NAMALWA (cell line): ENCODE measurements at places on chromosomes 5 and 9.

- no peak for DNase-seq
These were observed 68.5 kb upstream of the MYO10 start for GRCh38 chr5:17004441-17005106.

GRCh38 chr9:112049811-112050516 is 125.1 kb downstream of the SUSD1 start:
- DNase-seq = no peak

- no peak for DNase-seq
These were observed 22.1 kb downstream of the ELP1 start for GRCh38 chr9:108911820-108912219.

GRCh38 chr5:55154873-55155272 is 5.1 kb upstream of the GPX8 start:
- no peak for DNase-seq

DNA sequence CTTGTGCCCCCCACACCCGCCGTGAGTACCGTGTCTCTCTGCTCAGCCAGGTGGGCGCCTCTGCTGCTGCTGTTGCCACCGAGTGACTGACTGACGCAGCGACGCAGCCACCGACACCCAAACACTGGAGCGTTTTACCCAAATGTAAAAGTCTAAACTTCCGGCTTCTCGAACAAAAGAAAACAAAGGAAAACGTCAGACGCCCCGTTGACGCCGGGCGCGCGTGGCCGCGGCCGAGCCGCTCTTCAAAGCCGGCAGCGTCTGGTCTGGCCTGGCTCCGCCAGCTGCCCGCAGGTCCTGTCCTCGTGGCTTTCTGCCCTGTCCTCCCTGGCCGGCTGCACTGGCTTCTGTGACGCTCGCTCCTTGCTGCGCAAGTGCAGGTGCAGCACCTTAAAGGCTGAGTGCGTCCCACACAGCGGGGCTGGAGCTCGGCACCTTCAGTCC is 41.4 kb upstream of the CLPTM1L start:
- peak; percentile 81 for DNase-seq

DNA sequence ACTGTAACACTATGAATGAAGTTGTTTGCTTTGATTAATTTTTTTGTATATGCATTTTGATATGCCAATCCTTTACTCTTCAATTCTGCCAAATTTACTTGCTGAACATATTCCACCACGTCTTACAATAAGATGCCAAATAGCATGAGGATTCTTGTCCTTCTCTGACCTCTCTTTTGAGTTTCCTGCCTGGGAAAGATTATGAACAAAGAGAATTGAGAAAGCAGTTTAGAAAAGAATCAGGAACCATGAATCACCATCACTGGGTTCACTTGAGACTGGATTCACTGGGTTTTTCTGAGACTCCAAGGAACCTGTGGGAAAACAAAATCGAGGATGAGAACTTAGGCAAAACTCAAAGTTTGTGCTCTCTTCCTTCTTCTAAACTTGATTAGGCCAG is 256.5 kb downstream of the CETN3 start:
- DNase-seq = no peak

GRCh38 chr9:78207319-78207718 is 28.6 kb upstream of the CEP78 start:
- DNase-seq = no peak

DNA sequence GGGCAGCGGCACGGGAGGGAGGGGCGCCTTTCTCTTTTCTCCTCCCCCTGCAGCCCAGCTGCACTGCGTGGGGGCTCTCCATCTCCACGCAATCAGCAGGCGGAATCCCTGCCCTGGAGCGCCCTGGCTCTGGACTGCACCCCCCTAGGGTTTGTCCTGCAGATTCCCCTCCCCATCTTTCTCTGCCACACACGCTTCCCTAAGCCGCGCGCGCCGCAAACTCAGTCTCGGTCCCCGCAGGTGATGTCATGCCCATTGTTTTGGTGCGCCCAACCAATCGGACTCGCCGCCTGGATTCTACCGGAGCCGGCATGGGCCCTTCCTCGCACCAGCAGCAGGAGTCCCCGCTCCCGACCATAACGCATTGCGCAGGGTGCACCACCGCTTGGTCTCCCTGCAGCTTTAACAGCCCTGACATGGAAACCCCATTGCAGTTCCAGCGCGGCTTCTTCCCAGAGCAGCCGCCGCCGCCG is at the start of gene KCNN2:
Gene KCNN2, plus strand, starts transcription at position 347 of the 473 bp plus-strand sequence. Its CDS starts 70 bp downstream, at position 417.
- no peak for DNase-seq

DNA sequence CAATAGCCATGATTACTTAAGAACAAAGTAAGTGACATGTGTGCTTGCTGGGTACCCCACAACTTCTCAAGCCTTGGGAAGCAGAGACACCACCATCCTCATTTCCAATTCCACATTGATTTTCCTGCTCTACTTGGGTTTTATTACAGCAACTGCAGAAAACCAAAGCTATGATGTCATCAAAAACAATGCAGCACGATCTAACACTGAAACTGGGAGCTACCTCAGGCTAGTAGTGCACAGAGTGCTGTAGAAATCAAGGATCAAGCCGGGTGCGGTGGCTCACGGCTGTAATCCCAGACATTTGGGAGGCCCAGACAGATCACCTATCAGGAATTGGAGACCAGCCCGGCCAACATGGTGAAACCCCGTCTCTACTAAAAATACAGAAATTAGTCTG is 174.4 kb upstream of the MSX2 start:
- DNase-seq = no peak
